ENCODE measurements at places on chromosomes 1 and 21.

DNA sequence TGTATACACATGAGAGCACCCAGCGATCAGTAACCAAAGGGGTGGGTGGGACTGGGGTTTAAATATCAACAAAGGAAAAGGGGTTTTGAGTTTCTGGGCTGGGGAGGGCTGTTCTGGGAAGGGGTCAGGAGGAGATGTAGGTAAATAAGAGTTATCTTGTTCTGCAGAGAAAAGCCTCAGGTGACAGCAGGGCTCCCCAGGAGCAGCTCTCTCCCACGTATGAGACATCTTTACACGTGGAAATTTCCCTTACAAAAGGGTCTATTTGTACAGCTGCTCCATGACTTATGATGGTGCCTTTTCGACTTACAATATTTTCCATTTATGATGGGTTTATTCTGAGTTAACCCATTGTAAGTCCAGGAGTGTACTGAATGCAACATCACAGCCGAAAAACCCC lies 16.3 kb upstream of the PADI2 start:
- DNase-seq, result no peak

- DNase-seq, result no peak
Observed at GRCh38 chr1:200442023-200442422, 32.2 kb upstream of the ZNF281 start.

- no peak for DNase-seq
Observed at GRCh38 chr1:30299393-30299792, 424.0 kb downstream of the MATN1 start.

DNA sequence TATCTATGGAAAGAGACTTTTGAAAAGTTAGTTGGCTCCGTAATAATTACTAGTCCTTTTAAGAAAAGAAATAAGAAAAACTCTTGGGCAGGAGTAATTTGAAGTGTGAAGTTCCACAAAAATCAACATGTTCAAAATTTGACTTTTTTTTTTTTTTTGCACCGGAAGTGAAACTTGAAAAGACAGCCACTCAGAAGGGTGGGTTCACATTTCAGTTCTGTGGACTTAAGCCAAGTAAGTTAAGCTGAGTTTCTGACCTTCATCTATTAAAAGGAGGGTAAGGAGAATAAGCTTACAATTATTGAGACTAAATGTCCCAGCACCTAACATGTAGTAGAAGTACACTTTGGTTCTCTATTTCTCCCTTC lies 11.0 kb downstream of the RO60 start:
- DNase-seq, result peak; percentile 39

DNA sequence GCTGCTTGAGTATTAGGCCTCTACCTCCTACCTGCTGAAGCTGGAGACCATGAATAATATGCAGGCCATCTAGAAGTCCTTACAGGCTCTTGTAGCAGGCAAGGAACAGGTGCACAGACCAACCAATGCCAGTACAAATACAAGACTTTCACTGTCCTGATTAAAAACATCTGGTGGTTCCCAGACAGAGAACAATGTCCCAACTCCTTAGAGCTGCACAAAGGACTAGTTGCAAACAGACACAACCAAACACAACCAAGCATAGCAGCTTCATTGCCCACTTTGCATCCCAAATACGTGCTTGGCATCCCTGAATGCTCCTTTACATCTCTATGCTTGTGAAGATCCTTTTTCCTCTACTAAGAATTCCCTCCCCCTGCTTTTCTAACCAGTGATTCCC lies 98.1 kb upstream of the CXADR start:
- no peak for DNase-seq

- DNase-seq, result peak; percentile 30
Observed at GRCh38 chr1:43056981-43057391, 98.3 kb upstream of the SLC2A1 start.

- peak; percentile 46 for DNase-seq
Observed at GRCh38 chr1:46556822-46557221, 5.4 kb upstream of the KNCN start.

DNA sequence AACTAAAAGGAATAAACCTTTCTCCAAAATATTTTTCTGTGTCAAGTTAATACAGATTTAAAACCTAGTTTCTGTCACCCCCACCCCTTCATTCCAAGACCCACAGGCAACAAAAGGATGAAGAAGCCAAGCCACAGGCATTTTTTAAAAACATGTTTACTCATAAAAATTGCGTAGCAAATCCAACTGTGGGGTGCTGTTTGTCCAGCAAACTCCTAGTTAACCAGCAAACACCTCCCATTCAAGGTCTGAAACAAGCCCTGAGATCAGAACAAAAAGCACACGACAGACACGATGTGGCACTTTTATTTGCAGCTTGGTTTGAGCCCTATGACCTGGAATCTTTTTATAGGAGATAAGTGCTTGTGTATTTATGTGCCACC lies 149.9 kb upstream of the CAMK1G start:
- peak; percentile 35 for DNase-seq

All from choroid plexus epithelial cell (primary cell).